CD4-positive, alpha-beta T cell treated with Interleukin-15 for 1 hour (primary cell): ENCODE measurements at places on chromosomes 3 and 15.
A peak's percentile ranks its signal among the peaks of the same experiment; 100 is the strongest.

DNA sequence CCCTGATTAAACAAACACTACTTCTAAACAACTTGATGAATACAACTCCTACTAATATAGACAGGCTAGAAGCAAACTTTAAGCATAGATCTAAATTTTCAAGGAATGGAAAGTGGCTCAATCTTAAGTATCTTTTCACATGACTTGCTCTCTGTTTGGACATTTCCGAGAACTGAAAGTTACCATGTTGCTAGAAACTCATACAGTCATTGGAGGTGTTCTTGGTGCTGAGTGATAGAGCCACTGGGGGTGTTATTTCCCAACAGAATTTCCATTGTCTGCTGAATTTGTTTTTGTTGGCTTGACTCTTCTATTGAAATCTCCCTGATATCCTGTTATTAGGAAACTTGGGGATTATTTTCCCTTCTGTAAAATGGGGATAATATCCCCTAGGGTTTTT lies 264.5 kb upstream of the RASGRP1 start:
- DNase-seq, result no peak

- DNase-seq, result no peak
Observed at GRCh38 chr15:66651198-66651597, 50.8 kb upstream of the SMAD6 start.

GRCh38 chr15:81293728-81294515 lies 30.0 kb downstream of the STARD5 start:
- peak; percentile 86 for DNase-seq

GRCh38 chr3:185936273-185936629 lies 1.6 kb downstream of the TRA2B start:
- no peak for DNase-seq

- no peak for DNase-seq
Observed at GRCh38 chr3:46482632-46483350, 15.0 kb upstream of the RTP3 start.

DNA sequence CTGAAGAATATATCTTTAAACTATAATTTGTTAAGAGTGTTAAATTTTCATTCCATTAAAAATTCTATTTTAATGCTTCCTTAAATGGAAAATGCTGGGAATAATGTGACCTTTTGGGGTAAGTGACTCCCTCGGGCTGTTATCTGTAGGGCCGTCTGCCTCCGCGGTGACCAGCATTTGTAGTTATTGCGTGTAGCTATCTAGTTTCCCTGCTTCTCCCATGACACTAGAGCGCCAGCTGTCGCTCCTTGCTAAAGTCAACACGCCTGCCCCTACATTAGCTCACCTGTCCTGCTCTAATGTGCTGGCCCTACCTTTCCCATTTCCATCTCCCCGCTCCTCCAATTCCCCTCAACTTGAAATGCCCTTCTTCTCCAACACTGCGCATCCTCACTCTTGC lies 12.4 kb upstream of the CHRM5 start:
- DNase-seq, result no peak

DNA sequence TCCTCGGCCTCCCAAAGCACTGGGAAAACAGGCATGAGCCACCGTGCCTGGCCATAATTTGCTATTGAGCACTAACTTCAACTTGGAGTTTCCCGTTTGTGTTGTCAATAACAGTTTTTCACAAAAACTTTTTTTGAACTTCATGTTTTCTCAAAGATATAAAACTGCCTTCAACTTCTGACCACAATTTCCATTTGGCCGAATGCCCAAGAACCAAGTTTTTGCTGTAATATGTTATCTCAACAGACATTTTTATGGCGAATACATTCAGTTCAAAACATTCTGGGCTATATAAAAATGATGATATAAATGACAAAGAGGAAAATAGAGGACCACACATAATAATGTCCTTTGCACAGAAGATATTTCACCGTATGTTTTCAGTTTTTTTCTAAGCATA lies 56.4 kb downstream of the NEDD4 start:
- DNase-seq, result no peak
